ENCODE measurements at places on chromosomes 7 and 10.

DNA sequence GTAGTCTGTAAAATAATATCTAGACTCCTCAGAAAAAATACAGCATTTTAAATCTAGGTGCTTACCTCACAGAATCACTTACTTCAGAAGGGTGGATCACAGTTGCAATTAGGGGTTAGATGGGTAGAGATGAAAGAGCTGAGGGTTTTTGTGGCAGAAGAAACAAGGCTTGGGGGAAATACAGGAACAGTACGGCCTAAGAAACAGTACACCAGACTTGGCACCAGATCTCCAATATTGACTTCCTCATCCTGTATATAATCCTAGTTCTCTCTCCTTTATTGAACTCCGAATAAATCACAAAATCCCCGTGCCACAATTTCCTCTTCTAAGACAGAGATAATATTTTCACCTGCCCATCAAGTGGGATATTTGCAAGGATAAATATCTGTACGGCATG lies 14.3 kb downstream of the CEP41 start:
- no peak for DNase-seq

DNA sequence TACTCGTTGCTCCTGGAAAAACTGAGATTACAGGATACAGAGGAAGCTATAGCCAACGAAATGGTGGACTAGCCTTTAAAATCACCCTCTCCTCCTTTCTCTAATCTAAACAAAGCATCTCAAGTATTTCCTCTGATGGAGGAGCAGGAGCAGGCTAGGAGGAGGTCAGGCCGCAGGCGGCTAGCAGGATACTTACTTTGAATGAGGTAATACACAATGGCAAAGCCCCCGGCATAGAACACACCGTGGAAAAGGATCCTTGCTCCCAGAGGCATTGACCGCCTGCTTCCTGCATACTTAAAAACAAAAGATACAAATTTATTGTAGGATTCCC lies 64.4 kb downstream of the STK17A start:
- no peak for DNase-seq

GRCh38 chr7:154171422-154171821 lies 119.2 kb downstream of the DPP6 start:
- DNase-seq, result no peak

- DNase-seq, result no peak
Measured at GRCh38 chr10:69614130-69614529, 15.9 kb upstream of the FAM241B start.

GRCh38 chr10:20185116-20185515 lies 368.9 kb downstream of the PLXDC2 start:
- no peak for DNase-seq
